ENCODE measurements at places on chromosomes 4 and X.

GRCh38 chrX:84182516-84182915 lies 5.5 kb downstream of the RPS6KA6 start:
- DNase-seq, result no peak

DNA sequence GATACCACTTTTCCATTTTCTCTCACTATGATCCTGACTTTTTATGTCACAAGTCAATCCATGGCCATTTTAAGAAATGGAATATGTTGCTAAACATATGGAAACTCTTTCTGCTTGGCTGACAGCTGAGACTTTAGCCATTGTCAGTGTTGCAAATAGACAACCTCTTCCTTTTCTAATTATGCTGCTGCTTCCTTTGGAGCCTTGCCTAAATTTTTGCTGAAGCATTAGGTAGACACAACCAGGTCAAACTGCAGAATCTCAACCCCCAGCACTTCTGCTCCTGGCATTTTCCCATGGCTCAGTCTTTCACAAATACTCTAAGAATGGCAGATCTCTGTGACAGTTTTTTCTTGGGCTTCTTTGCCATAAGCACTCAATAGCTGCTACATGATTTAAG lies 543.3 kb downstream of the GRID2 start:
- DNase-seq, result no peak

- peak; percentile 10 for DNase-seq
Measured at GRCh38 chrX:76148041-76148665, 24.7 kb upstream of the PBDC1 start.

- no peak for DNase-seq
Measured at GRCh38 chrX:54920610-54921426, at the start of gene TRO. TRO (plus strand) TSS chrX:54920824; CDS start chrX:54922247, 1,423 bp downstream.

GRCh38 chrX:97030463-97030862 lies 146.8 kb downstream of the RPA4 start:
- DNase-seq, result no peak

DNA sequence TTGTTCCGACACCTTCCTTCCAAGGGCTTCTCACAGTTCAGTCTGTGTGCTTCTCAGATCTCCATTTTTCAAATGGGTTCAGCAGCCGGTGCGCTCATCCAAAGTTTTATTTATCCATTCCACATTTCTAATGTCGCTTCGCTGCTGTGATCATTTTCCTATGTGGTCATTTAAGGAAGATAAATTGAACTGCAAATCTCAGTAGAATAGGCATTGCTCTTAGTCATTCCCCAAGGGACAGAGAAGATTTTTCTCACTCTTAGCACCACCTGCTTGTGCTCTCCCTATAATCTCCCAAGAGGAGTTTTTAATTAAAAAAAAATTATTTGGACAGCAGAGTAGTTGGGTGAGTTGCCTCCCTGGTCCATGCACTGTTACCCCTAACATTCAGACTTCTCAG lies 278.9 kb upstream of the GATB start:
- no peak for DNase-seq

- no peak for DNase-seq
Measured at GRCh38 chr4:170089274-170089667, 485 bp downstream of the AADAT start.

DNA sequence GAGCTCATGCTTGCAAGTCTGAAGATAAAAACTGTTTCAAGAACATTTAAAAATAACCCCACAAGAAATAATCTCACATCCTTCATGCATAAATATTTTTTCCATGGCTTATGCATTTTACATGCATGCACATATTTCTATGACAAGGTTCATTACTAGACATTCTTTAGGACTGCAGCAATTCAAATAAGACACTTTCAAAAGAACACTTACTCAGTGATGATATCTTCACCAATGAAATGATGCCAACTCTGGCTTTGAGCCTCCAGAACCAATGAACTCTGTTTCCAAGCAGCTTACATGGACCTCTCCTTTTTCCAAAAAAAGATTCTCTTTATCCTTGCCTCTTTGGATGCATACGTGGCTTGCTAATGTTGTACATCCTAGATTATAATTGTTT lies 279.9 kb downstream of the ADAM29 start:
- no peak for DNase-seq

GRCh38 chr4:178693816-178694215 lies 1251.6 kb upstream of the AGA start:
- DNase-seq, result no peak

GRCh38 chrX:1212532-1212931 lies at the start of gene CRLF2:
CRLF2 (minus strand) TSS chrX:1212649; CDS start chrX:1212634, 15 bp downstream.
- DNase-seq, result peak; percentile 21

DNA sequence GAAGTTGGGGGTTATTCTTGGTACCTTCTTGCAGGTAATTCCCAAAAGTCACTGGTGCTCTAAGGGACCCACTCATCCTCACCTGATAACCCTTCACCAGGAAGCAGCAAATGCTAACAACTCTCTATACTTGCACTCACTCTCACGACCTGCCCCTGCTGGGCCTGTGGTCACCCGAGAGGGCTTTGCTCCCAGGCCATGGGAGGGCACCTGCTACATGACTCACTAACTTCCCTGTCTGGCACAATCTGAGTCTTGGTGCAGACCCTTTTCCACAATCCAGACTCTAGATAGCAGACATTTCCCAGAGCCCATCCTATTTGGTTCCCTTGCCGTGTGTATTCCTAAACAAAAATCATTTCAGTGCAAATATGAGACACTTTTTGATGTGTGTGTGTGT lies 403.8 kb upstream of the FAT1 start:
- no peak for DNase-seq

DNA sequence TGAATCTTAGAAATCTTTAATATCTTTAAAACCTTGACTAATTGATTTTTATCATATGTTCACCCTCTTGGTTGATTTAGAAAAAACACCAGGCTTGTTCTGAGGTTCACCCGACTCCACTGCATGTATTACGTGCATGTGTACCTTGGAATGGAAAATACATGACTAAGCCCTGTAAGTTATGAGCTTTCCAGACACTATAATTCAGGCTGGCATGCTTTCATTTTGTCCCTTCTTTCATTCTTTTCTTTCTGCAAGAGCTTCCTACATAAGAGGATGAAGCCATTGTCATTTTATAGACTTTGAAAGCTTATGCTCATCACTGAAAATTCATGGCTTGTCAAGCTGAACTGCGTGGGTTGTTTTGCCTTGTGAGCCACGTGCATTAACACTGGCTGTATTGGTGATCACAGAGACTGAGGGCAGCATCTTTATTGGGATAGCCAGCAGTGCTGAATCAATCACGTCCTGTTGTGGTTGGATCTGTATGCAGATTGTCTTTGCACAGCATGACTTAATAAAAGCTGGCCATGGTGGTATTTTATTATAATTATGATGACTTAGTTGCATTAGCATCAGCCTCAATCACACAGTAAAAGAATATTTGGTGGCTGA lies 141.9 kb downstream of the SLIT2 start:
- DNase-seq, result no peak

- no peak for DNase-seq
Measured at GRCh38 chr4:103996637-103997036, 276.9 kb upstream of the TACR3 start.

- no peak for DNase-seq
Measured at GRCh38 chrX:11450354-11450753, 157.1 kb downstream of the AMELX start.

GRCh38 chr4:139027776-139028175 lies 12.2 kb downstream of the NOCT start:
- DNase-seq, result no peak

- DNase-seq, result no peak
Measured at GRCh38 chr4:64251781-64252180, 157.5 kb downstream of the TECRL start.

DNA sequence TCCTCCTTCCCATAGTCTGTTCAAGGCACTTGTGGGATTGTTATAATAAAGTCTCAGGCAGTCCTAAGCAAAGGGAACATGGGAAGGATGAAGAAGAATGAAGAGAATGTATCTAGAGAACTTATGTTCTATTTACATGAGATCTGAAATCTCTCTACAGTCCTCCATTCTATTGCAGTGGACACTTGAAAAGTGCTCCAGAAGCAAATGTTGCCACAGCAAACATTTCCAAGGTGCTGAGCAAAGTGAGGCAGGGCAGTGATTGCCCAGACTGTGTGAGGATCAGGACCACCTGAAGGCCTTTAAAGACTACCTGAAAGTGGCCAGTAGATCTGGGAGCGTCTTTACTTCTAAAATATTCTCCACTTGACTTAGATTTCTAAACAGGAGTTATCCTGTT lies 203.5 kb downstream of the RBM46 start:
- DNase-seq, result no peak

- no peak for DNase-seq
Measured at GRCh38 chr4:140875746-140876452, 119.7 kb upstream of the TBC1D9 start.

DNA sequence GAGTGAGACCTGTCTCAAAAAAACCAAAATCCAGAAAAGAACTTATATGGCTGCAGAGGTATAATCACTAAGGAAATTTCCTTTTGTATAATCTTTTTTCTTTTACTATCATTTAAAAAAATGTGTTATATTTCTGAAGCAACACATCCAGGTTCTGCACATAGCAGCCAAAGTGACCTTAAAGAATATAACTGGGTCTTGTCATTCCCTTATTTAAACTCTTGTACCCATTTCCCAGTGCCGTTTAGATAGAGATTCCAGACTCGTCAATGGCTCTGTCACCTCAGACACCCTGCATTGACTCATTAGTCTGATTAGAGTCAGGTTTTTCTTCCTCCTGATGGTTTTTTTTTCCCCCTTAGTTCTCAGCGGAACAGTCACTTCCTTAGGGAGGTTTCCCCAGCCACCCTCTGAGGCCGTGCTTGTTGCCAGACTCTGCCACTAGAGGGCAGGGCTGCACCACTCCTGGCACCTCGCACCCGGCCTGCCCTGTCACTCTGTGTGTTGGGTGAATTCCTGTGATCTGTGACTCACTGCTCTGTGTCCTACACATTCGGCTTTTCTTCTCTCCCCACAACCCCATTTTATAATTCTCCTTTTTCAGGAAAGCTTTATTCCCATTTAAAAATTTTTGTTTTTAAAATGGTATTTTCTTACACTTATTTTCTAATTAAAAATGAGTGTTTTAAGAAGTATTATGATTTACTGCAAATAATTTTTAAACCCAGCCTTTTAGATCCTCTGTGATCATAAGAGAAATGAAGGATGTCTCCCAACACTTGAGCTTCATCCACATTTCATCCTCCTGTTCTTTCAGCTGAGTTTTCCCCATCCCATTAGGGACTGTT lies 32.1 kb downstream of the HTT start:
- DNase-seq, result peak; percentile 87

DNA sequence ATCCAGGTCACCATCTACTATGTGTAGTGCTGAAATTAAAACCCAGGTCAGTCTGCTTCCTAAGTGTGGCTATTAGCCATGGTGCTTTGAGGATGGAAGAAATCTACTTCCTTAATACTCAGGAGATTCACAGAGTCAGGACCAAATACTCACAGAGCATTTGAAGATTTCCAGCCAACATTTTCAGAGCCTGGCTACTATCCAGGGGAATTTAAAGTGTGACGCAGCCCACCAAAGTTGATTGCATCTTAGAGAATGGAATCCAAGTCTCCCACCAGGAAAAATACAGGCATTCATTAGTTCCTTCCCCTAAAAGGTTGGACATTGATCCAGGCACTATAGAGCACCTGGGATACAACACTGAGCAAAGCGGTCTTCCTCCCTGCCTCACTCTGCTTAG lies 83.8 kb downstream of the HS3ST1 start:
- DNase-seq, result no peak

- no peak for DNase-seq
Measured at GRCh38 chrX:102154218-102154860, 1.4 kb downstream of the BEX5 start.

- DNase-seq, result no peak
Measured at GRCh38 chr4:137124278-137124932, 407.9 kb downstream of the PCDH18 start.

DNA sequence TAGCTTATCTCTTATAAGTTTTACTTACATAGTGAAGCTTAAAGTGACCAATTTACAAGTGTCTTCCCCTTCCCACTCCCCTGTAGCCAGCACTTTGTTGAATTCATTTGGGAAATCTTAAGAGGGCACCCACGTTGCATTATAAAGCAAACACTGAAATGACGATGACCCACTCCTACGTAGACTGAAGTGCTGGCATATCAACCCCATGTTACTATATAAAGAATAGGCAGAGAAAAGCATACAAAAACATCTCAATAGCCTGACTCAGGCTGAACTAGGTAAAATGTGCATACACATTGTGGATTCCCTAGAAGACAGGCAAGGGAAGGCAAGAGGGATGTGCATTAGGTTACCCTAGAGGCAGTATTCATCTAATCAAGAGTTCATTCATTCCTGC lies 313.4 kb downstream of the TENM3 start:
- no peak for DNase-seq

DNA sequence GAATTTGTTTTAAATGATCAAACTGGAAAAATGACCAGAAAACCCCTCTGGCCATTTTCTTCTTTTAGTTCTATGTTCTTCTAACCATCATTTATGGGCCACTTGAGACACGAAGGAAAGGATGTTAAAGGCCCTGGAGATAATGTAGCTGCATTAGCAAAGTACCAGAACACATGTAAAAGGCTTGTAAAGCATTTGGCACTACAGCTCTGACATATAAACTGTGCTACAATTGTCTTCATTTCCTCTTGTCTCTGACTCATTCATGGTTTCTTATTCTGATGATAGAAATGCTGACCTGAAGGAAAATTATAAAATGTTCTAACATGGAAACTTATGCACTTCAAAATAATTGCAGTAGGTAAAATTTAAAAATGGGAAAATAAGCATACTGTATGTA lies 388.7 kb downstream of the FAT4 start:
- no peak for DNase-seq

GRCh38 chrX:15882704-15883539 lies 28.3 kb upstream of the AP1S2 start:
- no peak for DNase-seq

DNA sequence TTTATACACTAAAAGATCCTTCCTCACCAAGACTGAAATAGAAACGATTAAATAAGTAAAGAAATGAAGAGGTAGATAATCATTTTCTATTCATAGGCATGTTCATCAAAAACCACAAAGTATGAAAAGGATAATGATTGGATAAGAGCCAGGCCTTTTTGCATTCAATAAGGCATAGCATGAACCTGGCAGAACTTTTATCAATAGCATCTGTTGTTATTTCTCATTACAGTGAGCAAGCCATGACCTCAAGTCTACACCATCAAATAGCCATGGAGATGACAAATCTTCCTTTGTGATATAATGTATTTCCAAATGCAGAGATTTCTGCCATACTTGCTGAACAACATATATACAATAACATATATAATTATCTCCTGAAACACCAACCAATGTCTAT lies 206.0 kb upstream of the SLC7A11 start:
- no peak for DNase-seq

- DNase-seq, result peak; percentile 86
Measured at GRCh38 chrX:101931488-101932248, at the start of gene ZMAT1. ZMAT1 (minus strand) TSS chrX:101932027; CDS start chrX:101932008, 19 bp downstream.

DNA sequence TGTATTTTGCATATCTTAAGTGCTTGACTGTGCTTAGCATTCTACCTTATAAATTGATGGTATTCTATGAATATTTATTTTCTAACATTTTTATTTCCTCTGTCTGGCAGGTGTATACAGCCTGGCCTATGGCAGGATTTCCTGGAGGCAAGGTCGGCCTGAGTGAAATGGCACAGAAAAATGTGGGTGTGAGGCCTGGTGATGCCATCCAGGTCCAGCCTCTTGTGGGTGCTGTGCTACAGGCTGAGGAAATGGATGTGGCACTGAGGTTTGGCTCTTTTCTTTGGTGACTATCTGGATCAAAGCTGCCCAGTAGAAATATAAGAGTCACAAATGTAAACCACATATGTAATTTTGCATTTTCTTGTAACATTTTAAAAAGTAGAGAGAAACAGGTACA lies 6.5 kb upstream of the NUDT6 start:
- no peak for DNase-seq
